Psoas muscle (tissue), 8 donors: ENCODE measurements at places on chromosomes 5 and 9.
A peak's percentile ranks its signal among the peaks of the same experiment; 100 is the strongest.

- no peak for DNase-seq
Observed at GRCh38 chr5:94903726-94904125, 285.3 kb downstream of the SLF1 start.

- no peak for DNase-seq
Observed at GRCh38 chr5:157827423-157827822, 31.5 kb downstream of the CLINT1 start.

GRCh38 chr9:19689328-19690101 lies 99.3 kb downstream of the SLC24A2 start:
- no peak for DNase-seq

DNA sequence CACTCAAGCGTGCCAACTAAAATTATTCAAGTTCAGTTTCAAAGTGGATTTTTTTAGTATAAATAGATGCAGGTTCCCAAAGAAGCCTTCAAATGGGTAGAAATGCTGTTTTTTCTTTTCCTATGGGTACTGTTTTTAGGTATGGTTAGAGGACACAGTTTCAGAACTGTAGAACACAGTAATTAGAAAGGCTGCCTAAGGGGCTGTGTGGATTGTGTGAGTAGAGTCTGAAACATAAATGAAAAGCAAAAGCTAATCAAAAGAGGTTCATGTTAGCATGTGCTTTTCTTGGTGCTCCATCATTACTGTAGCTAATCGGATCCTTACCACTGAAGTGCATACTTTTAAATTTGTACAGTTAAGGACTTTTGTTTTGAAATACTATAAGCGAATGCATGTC lies 85.3 kb downstream of the ZSWIM6 start:
- no peak for DNase-seq

DNA sequence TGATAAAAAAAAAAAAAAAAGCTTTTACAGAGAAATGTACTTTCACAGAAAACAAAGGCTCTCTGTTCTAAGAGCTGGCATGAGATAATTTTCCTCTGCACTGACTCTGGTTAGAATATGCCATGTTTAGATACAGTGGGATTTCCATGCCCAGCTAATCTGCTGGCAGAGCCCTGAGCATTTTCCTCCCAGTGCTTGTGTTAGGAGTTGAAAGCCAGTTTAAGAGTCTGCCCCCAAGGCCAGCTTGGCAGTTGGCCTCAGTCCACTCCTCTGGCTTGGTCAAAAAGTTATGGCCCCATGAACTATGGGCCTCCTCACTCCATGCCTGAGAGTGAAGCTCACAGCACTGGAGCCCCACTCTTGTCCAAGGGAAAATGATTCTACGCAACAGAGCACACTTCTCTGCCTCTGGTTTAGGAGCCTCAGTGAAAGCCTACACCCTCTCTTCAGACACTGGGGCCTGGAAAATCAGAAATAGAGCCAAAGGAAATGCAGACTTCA lies 21.9 kb downstream of the MOCS2 start:
- DNase-seq, result no peak

DNA sequence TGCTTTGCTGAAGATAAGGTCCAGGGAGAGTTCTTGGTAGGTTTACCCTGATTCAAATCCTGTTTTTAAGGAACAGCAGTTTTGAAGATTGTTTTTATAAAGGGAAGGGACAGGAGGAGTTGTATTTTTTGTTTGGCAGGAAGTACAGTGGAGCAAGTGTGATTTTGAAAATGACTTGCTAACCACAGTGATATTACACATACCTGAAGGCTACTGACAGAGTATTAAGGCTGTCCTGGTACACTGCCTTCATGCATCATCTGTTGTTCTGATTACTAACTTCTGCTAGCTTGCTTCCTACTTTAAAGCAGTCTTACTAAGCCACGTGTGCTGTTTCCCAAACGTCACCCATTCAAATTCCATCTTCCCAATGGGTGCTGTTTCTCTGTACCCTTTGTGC lies 559.5 kb upstream of the SGCD start:
- DNase-seq, result no peak

GRCh38 chr5:39236718-39237117 lies 17.4 kb upstream of the FYB1 start:
- DNase-seq, result no peak

DNA sequence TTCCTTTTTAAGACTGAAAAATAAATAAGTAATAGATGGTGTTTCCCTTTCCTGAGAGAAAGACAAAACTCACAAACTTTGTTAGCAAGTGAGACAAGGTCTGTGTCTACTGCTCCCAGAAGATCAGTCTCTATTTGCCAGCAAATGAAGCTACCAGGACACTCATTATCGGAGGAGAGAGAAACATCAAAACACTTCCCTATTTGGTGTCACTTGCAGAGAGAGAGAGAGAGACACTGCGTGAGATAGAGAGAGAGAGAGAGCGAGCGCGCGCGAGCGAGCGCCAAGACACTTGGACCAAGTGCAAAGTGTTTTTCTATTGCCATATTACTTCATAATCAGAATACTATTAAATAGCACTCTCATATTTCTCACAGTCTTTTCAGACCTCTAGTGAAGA lies 142.7 kb downstream of the KCNN2 start:
- no peak for DNase-seq

DNA sequence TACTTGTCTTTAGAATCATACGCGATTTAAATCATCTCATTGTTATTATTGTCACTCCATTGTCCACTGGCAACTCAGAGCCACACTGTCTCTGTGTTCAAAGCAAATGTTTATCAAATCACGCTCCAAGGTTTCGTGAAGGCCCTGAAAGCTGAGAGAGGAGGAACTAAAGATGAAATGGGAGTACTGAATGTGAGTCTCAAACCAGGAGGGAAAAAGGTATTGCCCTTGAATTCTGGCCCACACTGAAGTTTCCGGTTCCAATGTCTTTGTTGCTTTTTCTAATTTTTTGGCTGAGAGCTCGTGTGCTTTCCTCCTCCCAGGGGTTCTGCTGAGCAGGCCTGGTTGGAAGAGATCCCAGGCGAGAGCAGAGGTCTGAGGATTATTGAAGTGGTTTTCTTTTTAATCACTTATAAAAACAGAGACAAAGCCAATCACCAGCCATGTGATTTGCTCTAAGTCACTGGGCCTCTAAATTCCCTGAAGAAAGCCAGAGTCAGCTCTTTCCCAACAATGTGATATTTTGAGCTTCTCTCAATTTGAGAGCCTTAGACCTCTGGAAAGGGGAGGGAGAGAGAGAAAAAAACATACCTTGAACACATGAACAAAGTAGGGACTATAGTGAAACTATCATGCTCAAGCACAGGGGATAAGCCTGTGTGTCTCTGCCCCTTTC lies 420.8 kb upstream of the GRAMD2B start:
- peak; percentile 43 for DNase-seq

- DNase-seq, result no peak
Observed at GRCh38 chr9:121322037-121322736, 47.9 kb downstream of the STOM start.

GRCh38 chr9:91795598-91796241 lies 154.3 kb downstream of the ROR2 start:
- no peak for DNase-seq

DNA sequence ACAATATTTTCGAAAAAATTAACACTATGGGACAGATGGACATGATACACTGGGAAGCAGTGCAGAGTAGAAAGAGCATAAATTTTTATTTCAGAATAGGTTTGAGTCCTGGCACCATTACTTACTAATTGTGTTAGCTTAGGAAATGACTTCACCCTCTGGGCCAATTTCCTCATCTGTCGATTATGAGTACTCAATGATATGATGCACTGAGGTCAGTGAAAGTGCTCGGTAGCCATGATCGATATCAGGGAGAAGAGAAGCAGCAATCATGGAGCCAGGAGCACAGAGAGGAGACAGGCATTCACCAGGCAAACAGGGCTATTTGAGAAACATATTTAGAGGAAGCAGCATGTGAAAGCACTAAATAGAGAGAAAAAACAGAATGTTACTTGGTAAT lies 29.4 kb downstream of the NR6A1 start:
- DNase-seq, result no peak

DNA sequence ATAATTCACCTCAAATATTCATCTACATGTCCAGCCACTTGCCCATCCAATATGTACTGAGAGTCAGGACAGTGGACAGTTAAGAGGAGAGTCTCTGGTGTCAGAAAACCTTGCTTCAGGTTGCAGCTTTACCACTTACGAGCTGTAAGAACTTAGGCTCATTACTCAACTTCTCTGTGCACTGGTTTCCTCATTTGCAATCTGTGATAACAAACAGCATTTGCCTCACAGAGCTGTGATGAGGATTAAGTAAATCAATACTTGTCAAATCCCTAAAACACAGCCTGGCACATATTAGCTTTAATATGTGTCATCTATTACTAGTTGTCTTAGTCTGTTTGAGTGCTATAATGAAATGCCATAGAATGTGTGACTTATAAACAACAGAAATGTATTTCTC lies 8.6 kb downstream of the GOLGA1 start:
- no peak for DNase-seq

- no peak for DNase-seq
Observed at GRCh38 chr9:32291370-32291769, 93.1 kb upstream of the ACO1 start.

GRCh38 chr9:69036309-69036708 lies 757 bp downstream of the FXN start:
- no peak for DNase-seq

- DNase-seq, result no peak
Observed at GRCh38 chr9:71393005-71393404, 271.6 kb upstream of the TRPM3 start.

- DNase-seq, result no peak
Observed at GRCh38 chr5:168202996-168203395, 88.4 kb upstream of the WWC1 start.

DNA sequence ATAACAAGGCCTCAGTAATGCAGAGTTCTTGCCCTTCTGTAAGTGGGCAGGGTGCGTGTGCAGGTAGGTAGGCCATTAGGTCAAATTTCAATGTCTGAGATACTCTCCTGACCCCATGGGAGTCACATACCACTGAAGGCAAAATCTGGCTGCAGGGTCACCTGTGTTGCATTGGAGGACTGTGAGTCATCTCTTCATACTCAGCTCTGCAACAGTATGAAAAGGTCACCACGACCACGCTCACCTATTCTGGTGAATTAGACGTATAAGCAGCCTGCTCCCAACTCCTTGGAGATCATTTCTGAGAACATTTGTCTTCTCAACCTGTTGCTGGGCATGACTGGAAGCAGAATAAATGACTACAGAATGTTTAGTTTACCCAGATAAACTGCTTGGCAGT lies 599.8 kb downstream of the PDE4D start:
- DNase-seq, result no peak

GRCh38 chr5:146101646-146102045 lies 3.7 kb downstream of the PLAC8L1 start:
- DNase-seq, result no peak

GRCh38 chr9:121610638-121610953 lies 40.8 kb upstream of the DAB2IP start:
- no peak for DNase-seq

GRCh38 chr5:131363811-131364506 lies 100.1 kb downstream of the CDC42SE2 start:
- DNase-seq, result no peak

DNA sequence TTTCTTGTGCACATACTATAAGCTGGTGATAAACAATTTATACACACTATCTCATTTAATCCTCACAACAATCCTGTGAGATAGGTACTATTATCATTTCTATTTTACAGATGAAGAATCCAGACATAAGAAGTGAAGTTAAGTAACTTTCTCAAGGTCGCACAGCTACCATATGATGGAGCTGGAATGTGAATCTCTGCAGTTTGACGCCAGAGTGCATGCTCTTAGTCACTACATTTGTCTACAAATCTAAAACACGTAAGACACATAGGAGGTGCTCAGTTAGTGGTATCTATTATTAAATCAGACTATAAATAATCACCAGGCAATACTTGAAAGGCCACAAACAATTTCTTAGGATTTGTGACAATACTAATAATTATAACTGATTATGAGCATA lies 45.0 kb upstream of the CDKN2B start:
- DNase-seq, result no peak

DNA sequence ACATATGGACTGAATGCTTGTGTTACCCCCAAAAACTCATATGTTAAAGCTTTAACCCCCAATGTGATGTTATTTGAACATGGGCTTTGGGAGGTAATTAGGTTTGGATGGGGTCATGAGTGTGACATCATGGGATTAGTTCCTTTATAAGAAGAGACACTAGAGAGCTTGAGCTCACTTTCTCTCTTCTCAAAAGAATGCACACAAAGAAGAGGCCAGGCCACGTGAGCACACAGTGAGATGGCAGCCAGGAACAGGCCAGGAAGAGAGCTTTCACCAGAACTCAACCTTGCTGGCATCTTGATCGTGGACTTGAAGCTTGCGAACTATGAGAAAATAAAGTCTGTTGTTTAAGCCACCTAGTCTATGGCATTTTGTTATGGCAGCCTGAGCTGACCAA lies 360.6 kb downstream of the NR2F1-AS1 start:
- DNase-seq, result no peak

- DNase-seq, result no peak
Observed at GRCh38 chr5:127423173-127423798, 94.2 kb upstream of the PRRC1 start.

DNA sequence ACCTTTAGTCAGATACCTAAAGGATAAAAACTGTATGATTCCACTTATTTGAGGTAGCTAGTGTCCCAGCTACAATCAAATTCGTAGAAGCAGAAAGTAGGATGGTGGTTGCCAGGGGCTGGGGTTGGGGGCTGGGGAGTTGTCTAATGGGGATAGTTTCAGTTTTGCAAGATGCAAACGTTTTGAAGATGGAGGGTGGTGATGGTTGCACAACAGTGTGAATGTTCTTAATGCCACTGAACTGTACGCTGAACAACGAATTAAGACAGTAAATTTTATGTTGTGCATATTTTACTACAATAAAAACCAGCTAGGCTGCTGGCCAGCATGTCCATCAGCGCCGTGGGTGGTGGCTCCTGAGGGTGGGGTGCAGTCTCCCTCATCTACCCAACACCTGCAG lies 137.8 kb downstream of the GADD45G start:
- DNase-seq, result no peak

GRCh38 chr5:97338729-97339128 lies 155.7 kb upstream of the RIOK2 start:
- no peak for DNase-seq

GRCh38 chr5:34652466-34652865 lies 3.7 kb upstream of the RAI14 start:
- DNase-seq, result no peak

- DNase-seq, result no peak
Observed at GRCh38 chr5:143213231-143213850, 190.1 kb downstream of the NR3C1 start.

- DNase-seq, result no peak
Observed at GRCh38 chr5:40906351-40906751, 2.9 kb upstream of the C7 start.
